HT-29 (cell line): ENCODE measurements at places on chromosomes 6 and 20. TPM values are rescaled to one million over a fixed set of nuclear protein-coding genes. Genes with fewer than 3 reads are reported as not detected.

The VSTM2L gene
- total RNA-seq = not detected in 2 replicates

The HLA-F gene
- total RNA-seq = 10.9 and 15.5 TPM in 2 replicates

The FKBP1C gene
- 0.08 and 0.13 TPM in 2 replicates for total RNA-seq

The RIN2 gene
- 26.6 and 31.9 TPM in 2 replicates for total RNA-seq

The CNR1 gene
- not detected in 2 replicates for total RNA-seq

The CLVS2 gene
- not detected in 2 replicates for total RNA-seq

The GABRR1 gene
- total RNA-seq = not detected in 2 replicates

The RSPH4A gene
- 0.31 TPM in 1 of 2 replicates, not detected in the other for total RNA-seq

The HUS1B gene
- total RNA-seq = 1.1 TPM in 1 of 2 replicates, not detected in the other

The TTLL9 gene
- total RNA-seq = 0.03 and 0.05 TPM in 2 replicates

The CDKN1A gene
- total RNA-seq = 63.8 and 67.4 TPM in 2 replicates
